ENCODE measurements at places on chromosomes 11 and 22.

GRCh38 chr22:20979940-20980453, 2.1 kb upstream of the LZTR1 start:
- DNase-seq, result no peak

- DNase-seq, result no peak
Observed at GRCh38 chr22:46012881-46013281, 35.9 kb upstream of the WNT7B start.

DNA sequence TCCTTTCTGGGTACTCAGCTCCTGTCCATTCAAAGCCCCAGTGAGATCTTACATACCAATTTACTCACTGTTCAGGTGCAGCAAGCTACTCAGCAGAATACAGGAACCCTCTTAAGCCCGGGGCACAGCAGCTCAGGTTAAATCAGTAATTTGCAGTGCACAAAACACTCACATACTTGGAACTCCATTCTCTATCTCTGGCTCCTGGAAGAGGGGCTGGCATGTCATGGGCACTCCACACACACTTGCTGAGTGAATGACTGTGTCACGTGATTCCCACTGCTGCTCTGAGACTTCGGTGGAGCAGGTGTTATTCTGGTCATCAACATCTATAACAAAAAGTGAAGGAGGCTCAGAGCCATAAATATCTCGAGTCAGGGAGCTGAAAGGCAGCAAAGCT, 157.3 kb upstream of the BDNF start:
- DNase-seq, result no peak

GRCh38 chr11:131074573-131074972, 158.3 kb upstream of the SNX19 start:
- DNase-seq, result no peak

GRCh38 chr22:22787786-22788459, 99.7 kb upstream of the IGLL5 start:
- DNase-seq, result no peak

DNA sequence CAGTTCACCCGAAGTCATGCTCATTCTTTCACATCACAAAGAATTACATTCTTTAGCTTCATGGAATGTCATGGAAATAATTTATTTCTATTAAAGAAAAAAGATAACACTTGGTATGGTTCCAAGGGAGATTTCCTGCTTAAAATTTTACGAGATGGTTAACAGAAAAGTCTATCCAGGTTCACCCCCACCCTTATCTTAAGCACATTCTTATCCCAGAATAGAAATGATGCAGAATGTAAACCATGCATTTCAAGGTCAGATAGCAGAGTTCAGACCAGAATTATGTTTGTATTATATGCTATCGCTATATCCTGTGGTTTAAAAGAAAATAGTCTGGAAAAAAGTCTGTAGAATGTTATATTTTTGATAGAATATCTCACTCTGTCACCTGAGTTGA, 58.7 kb downstream of the GAS2 start:
- no peak for DNase-seq

- DNase-seq, result no peak
Observed at GRCh38 chr11:106193956-106194355, 116.5 kb downstream of the AASDHPPT start.

GRCh38 chr11:100895449-100895848, 208.4 kb downstream of the ARHGAP42 start:
- DNase-seq, result no peak

DNA sequence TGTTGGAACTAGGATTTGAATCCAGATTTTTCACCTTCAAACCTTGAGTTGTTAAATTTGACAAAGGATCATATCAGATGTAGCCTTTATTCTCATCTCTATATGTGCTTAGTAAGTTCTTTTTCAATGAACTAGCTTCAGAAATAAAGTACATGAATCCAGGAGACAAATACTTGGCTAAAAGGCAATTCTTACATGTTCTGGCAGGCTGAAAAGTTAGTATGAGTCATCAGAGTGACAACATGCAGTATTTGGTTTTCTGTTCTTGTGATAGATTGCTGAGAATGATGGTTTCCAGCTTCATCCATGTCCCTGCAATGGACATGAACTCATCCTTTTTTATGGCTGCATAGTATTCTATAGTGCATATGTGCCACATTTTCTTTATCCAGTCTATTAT, 40.4 kb downstream of the BBOX1 start:
- no peak for DNase-seq

Data from glomerular endothelial cell (primary cell).